ENCODE measurements at places on chromosomes 12 and 14.

DNA sequence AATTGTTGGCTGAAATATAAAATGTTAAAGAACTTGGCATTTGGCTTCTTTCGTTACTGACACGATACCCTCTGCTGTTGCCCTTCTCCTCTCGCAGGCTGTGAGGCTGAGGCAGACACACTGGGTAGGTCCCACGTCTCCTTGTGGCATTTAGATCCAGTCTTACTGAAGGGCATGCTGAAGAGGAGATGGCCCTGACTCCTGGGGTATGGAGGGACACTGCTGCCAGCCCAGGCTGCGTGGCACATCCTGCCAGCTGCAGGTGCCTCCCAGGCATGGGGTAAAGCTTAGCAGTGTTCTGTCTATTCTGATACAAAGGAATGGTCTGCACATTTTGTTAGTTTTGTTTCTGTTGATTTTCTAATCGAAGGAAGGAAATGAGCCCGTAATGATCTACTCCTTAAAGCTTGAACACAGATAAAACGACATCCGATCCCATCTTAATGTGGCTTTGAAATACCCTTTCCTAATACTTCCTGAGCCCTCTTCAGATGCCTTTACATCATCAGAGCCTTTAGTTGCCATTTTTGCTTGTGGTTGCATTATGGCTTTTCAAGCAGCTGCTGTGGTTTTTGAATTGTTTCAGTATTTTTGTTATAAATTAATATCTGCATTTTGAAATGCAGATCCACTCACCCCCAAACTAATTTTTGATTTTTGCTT, 61.1 kb downstream of the WDR20 start:
- no peak for DNase-seq

GRCh38 chr14:50036211-50036610, 80.2 kb downstream of the VCPKMT start:
- DNase-seq = no peak

GRCh38 chr14:24114532-24115421, at the start of the genes DCAF11 and NRL:
Gene DCAF11 (plus strand): TSS chr14:24114777. CDS start chr14:24115595, 818 bp downstream.
Gene NRL (minus strand): TSS chr14:24114949. CDS start chr14:24082848, 32,101 bp downstream.
- peak; percentile 100 for DNase-seq

DNA sequence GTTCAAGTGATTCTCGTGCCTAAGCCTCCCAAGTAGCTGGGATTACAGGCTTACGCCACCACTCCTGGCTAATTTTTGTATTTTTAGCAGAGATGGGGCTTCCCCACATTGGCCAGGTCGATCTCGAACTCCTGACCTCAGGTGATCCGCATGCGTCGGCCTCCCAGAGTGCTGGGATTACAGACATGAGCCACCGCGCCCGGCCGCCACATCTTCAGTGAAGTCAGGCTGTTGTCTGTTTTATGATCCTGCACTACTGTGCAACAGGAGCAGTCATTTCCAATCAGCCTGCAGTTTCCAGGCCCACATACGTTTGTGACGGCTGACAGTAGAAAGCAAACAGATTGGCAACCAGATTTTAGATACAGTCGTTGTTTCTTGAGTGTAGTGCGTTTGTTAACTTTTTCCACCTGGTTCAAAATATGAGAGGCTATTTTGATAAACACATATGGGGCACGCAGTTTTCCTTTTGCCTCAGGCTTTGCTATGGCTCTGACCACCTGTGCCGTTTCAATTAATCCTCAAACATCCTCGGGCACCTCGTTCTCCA, 74.8 kb downstream of the LGMN start:
- DNase-seq = no peak

GRCh38 chr12:1533602-1534304, 60.6 kb downstream of the FBXL14 start:
- DNase-seq = no peak

- DNase-seq = peak; percentile 81
Measured at GRCh38 chr12:126936181-126936851, 1330.7 kb upstream of the TMEM132C start.

- no peak for DNase-seq
Measured at GRCh38 chr12:2288471-2288870, 235.7 kb downstream of the CACNA1C start.

GRCh38 chr14:54337314-54337713, 59.5 kb upstream of the CDKN3 start:
- DNase-seq = no peak

- DNase-seq = peak; percentile 68
Measured at GRCh38 chr14:57749267-57749666, 116.6 kb downstream of the SLC35F4 start.

DNA sequence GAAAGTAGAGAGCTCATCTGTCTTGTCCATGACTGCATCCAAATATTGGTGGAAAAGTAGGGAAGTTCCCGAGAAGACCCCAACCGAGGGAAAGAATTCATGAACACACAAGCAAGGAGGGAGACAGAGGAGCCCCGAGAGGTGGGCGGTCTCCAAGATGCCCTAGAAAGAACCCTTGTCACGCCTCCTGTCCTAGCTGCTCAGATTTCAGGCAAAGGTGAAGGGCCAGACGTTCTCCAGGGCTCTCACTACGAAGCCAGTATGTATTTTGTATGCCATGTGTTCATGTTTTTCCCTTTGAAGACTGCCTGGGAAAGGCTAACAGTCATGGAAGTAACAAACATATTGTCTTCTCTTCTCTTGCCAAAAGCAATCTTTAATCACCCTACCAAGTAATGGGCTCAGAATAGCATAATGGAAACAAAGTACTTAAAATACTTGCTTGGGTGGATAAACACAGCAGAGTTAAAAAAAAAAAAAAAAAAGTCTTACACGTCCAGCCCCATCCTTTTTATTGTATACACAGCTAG, 99.2 kb upstream of the TBX3 start:
- no peak for DNase-seq

DNA sequence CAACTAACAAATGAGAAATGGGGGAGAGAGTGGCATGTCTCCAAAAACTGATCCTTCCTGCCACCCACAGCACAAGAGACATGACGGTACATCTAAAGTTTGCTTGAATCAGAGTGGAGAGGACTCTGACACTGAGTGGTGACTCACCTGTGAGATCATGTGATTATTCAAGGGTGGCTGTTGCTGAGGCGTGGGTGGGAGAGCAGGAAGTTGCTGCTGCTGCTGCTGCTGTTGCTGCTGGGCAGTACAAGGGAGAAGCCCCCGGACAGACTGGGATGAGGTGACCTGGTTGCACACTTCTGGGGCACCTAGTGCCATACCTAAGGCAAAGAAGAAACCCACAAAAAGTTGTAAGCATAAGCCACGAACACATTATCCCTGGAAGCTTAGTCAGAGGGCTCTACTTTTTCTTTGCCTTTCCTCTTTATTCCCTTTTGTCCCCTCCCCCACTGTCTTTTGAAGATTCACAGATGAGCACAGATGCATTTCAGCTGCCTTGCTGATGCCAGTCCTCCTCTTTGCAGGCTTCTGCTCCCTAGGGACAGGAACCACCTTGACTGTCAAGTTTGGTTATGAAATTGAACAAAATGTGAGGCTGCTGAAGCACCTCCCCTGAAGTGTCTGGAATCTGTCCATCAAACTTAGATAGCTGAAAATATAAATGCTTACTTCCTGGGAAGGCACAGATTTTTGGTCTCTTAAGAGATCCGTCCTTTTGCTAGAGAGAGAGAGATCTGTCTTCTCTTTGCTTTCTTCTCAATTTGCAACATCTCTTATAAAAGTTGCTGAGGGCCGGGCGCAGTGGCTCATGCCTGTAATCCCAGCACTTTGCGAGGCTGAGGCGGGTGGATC, 29.4 kb upstream of the STAC3 start:
- DNase-seq = peak; percentile 90

GRCh38 chr12:26786865-26787514, 46.0 kb downstream of the ITPR2 start:
- DNase-seq = peak; percentile 69

DNA sequence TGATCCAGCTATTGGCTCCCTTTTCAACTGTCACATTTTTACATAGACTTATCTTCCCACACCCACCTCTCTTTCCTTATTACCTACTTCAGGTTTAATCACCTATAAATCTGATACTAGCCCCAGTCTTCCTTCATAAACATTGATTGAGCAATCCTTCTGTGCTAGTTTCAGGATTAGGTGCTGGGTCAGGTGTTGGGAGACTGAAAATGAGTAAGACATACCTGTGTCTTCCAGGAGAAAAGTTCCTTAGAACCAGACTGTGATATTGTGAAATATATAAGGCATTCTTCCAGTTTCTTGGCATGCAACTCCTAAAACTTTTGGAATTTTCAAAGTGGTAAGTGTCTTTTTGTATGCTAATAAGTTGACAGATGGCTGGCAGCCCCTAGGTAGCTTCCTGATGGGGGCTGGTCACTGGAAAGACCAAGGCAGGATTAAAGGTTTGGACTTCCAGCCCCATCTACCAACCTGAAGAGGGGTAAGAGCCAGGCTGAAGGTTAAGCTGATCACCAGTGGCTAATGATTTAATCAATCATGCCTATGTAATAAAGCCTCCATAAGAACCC, 4.6 kb downstream of the ANO6 start:
- peak; percentile 89 for DNase-seq

DNA sequence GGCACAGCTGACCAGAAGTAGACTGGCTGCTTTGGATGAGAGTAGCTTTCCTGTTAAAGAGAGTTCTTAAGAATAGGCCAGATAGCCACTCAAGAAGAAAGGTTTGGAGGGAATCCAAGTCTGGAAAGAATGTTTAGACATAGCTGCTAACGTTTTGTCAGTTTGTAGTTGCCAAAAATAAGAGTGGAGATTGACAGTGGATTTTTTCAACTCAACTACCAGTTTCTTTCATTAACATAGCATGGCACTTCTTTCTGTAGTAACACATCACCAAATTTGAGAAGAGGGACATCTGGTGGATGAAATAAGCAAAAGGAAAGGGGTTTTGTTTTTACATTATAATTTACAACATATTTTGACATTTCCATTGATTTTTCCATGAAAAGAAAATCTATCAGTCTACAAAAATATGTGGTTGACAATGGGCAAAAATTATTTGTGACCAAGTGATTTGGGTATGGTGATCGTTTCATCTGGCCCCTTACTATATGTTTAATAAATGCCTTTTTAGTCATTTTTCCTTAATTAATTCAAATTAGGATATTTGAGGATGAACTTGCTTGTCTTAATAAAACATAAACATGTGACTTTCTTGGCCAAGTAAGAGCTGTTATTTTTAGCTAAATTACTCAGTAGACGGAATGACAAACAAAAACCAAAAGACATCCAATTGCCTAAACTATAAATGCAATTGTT, 71.1 kb downstream of the PTPRR start:
- peak; percentile 60 for DNase-seq

- DNase-seq = no peak
Measured at GRCh38 chr12:51187370-51187987, 14.5 kb upstream of the TFCP2 start.

DNA sequence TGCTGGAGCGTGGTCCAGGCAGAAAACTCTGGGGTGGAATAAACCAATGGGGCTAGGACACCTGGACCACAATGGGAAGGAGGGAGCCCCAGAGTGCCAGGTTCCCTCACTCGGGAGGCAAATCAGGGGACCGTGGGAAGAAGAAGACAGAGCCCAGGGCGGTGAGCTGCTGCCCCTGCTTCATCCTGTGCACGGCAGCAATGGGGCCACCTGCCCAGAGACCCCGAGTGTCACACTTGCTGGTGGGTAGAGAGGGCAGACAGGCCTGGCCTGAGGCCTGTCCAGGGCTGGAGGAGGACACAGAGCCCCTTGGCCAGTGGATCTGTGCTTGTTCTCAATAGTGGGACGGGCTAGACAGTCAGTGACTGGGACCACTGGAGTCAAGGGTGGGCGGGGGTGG, 58.2 kb downstream of the DIO3 start:
- DNase-seq = no peak

GRCh38 chr12:13437541-13437940, 241.0 kb downstream of the EMP1 start:
- DNase-seq = no peak

DNA sequence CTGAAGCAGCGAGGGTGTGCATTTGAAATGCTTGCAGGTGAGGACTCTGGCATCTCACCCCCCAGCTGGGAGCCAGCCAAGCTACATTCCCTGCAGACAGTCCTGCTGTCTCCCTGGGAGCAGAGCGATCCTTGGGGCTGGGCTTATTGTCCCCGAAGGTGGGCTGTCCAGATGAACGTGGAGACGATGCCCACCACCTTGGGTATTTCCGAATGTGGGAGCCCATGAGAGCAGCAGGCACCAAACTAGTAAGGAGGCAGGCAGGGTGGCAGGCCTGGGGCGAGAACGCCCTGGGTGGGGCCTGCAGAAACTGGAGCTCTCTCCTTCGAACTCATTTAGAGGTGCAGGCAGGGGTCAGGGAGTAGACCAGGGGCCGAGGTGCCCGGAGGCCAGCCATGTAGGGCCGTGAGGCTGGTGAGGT, 18.5 kb downstream of the ZBTB42 start:
- no peak for DNase-seq

GRCh38 chr14:37122288-37122687, 50.1 kb downstream of the SLC25A21 start:
- peak; percentile 90 for DNase-seq

DNA sequence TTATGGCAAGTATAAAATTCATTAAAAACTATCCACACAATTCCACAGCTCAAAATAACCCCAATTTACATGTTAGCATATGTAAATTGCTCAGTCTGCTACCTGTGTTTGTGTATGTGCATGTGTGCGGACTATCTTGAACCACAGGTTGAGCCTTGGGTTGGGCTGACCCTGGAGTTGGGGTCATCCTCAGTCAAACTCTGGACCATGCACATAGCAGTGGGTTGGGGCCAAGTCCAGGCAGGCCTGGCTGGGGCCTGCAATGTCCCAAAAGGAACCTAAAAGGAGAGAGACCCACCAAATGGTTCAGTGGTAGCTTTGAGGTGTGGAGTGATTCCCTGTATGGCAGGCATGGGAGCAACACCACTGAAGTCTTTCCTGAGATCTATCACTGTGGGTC, 156.1 kb downstream of the FOXN3 start:
- DNase-seq = no peak

GRCh38 chr14:102262929-102263462, 42.0 kb downstream of the MOK start:
- peak; percentile 54 for DNase-seq

GRCh38 chr12:79121486-79121885, 256.9 kb downstream of the SYT1 start:
- DNase-seq = peak; percentile 34

- no peak for DNase-seq
Measured at GRCh38 chr12:48054955-48055821, 50.7 kb downstream of the SENP1 start.

DNA sequence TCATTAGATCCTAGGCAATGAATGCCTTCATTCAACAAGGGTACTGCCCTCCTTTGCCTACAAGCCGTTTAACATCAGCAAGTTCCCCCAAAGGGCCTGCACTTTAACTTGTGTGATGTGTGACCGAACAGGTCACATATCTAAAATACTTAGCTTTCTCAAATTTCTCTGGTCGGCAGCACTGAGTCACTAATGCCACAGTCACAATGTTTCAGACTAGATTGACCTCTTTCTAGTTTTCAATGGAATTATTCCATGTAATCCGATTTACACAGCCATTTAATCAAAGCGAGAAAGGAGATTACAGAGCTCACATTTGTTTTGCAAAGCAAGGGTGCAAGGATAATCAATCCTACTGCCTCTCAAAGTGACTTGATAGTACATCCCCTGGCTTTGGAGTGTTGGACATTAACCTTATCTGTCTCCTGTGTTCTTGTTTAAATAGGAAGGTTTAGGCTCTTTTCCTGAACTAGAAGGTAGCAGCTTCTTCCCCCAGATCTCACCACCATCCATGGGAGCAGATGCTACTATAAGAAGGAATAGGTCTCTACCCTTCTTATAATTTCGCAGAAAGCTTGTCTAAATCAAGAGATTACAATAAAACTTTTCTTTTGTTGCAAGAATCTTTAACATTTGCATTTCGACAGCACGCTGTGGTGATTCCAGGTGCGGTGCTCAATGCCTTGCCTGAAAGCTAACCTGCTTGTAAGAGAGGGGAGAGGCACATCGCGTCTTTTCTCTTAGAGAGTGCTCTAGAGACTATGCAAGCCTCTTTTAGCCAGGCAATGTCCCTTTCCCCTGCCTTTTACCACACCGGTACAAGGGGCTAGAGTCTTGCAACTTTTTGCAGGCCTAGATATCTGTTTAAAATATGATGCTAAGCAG, 1.8 kb downstream of the KITLG start:
- DNase-seq = no peak

Measured in MCF 10A (cell line).